ENCODE measurements at places on chromosomes 2 and 18. TPM values are rescaled to one million over a fixed set of nuclear protein-coding genes. Genes with fewer than 3 reads are reported as not detected.

DNA sequence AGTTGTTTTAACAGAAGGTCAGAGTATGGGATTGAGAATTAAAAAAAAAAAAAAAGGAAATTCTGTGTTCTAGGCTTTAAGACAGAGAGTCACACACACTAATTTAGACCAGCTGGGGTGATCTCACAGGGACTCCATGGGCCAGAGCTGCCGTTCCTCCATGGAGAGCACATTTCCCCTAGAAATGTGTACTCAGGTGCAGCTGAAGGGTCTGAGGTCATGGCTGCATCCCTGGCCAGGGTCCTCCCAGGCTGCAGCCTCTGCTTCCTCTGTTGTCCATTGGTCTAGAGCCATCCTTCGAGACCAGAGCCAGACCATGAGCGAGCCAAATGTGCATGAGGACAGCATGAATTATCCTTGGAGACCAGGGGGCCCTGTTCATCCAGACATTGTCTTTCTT lies 190.1 kb upstream of the TNP1 start:
- no peak overlapping the region for H3K4me3 ChIP-seq
- no peak overlapping the region for H3K27ac ChIP-seq
- no peaks in the 10 kb centered on the region for H3K27me3 ChIP-seq
- DNase-seq, result no peak
- H3K4me1 ChIP-seq, result peaks cover 4% of the 10 kb centered on the region

GRCh38 chr2:203002054-203002821 lies 12.4 kb upstream of the NBEAL1 start:
- H3K36me3 ChIP-seq, result no peaks in the 10 kb centered on the region
- no peak overlapping the region for H3K27ac ChIP-seq
- no peaks in the 10 kb centered on the region for H3K27me3 ChIP-seq

- H3K36me3 ChIP-seq, result no peaks in the 10 kb centered on the region
- DNase-seq, result no peak
- no peak overlapping the region for H3K4me3 ChIP-seq
These were observed 346.3 kb downstream of the LRATD1 start for GRCh38 chr2:14978845-14979244.

DNA sequence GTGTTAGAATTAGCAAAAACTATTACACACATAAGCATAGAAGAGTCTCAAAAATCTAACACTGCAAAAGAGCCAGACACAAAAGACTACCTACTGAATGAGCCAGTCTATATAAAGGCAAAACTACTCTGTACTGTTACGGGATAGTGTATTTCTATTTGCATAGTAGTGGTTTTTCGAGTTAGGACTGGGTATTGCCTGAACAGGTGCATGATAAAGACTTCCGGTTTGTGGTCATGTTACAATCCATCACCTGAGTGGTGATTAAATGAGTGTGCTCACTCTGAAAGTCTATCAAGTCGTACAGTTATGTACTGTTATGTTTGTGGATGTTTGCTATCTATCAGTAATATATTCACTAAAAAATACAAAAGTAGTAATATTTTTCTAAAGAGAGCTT lies 523.3 kb upstream of the SYT4 start:
- DNase-seq, result no peak
- H3K4me3 ChIP-seq, result no peak overlapping the region
- H3K27me3 ChIP-seq, result no peaks in the 10 kb centered on the region
- H3K36me3 ChIP-seq, result no peaks in the 10 kb centered on the region
- H3K27ac ChIP-seq, result no peak overlapping the region
- H3K4me1 ChIP-seq, result no peaks in the 10 kb centered on the region

GRCh38 chr2:29068513-29068912 lies 5.8 kb downstream of the PCARE start:
- no peaks in the 10 kb centered on the region for H3K4me1 ChIP-seq
- no peaks in the 10 kb centered on the region for H3K36me3 ChIP-seq
- no peak overlapping the region for H3K4me3 ChIP-seq

- no peaks in the 10 kb centered on the region for H3K4me1 ChIP-seq
- no peaks in the 10 kb centered on the region for H3K36me3 ChIP-seq
- H3K27me3 ChIP-seq, result no peaks in the 10 kb centered on the region
- no peak for DNase-seq
- H3K27ac ChIP-seq, result no peak overlapping the region
These were observed 191.4 kb upstream of the OSR1 start for GRCh38 chr2:19549821-19550220.

GRCh38 chr2:238092486-238093035 lies 7.6 kb upstream of the ESPNL start:
- no peak overlapping the region for H3K4me3 ChIP-seq
- H3K27me3 ChIP-seq, result no peaks in the 10 kb centered on the region
- H3K27ac ChIP-seq, result no peak overlapping the region
- DNase-seq, result no peak
- H3K36me3 ChIP-seq, result no peaks in the 10 kb centered on the region

GRCh38 chr2:176272870-176273459 lies 3.7 kb downstream of the MTX2 start:
- H3K27me3 ChIP-seq, result no peaks in the 10 kb centered on the region
- no peak overlapping the region for H3K27ac ChIP-seq
- H3K4me3 ChIP-seq, result no peak overlapping the region
- no peak for DNase-seq

DNA sequence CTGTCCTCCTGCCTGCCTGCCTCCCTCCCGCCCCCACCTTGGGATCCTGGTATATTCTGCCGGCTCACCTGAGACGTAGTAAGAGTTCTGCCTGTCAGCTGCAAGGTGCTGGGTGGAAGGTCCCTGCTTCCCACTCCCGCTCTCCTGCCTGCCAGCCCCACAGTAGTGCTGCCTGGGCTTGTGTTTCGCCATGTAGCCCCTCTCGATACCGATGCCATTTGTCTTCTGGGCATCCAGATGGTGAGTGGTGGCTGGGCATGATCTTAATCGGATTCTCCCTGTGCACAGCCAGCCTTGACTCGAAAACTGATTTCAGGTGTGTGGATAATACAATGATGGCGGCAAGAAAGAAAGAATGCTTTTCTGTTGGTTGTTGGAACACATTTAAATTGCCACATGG lies 184.9 kb downstream of the AGAP1 start:
- DNase-seq, result no peak
- no peaks in the 10 kb centered on the region for H3K27me3 ChIP-seq
- H3K4me3 ChIP-seq, result no peak overlapping the region
- peaks cover 5% of the 10 kb centered on the region for H3K4me1 ChIP-seq

- no peak overlapping the region for H3K4me3 ChIP-seq
- H3K27me3 ChIP-seq, result no peaks in the 10 kb centered on the region
- H3K36me3 ChIP-seq, result no peaks in the 10 kb centered on the region
- no peak for DNase-seq
- no peaks in the 10 kb centered on the region for H3K4me1 ChIP-seq
- H3K27ac ChIP-seq, result no peak overlapping the region
These were observed 190.5 kb upstream of the SKOR2 start for GRCh38 chr18:47441914-47442313.

- peaks cover 11% of the 10 kb centered on the region for H3K4me1 ChIP-seq
- no peak overlapping the region for H3K4me3 ChIP-seq
- H3K36me3 ChIP-seq, result peaks cover 2% of the 10 kb centered on the region
- H3K27ac ChIP-seq, result no peak overlapping the region
These were observed 63.7 kb downstream of the RNF152 start for GRCh38 chr18:61829108-61829507.

GRCh38 chr2:210795506-210795905 lies 239.1 kb downstream of the CPS1 start:
- H3K4me1 ChIP-seq, result no peaks in the 10 kb centered on the region
- DNase-seq, result no peak
- no peak overlapping the region for H3K4me3 ChIP-seq

DNA sequence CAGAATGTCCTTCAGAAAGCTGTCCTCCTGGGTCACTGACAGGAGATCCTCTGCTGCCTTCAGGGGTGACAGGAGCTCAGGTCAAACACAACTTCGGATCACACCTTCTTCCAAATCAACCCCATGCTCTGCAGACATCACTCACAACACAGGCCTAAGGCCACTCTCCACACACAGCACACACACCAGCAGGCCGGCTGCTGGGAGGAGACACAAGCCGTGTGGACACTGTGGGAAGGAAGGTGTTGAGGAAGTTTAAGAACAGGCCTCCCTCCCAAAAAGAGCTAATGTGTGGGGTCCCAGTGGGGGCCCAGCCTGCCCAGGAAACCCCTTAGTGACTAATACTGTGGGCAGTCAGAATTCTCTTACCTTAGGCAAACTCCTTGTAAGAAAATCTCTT lies 290.3 kb upstream of the ID2 start:
- H3K4me1 ChIP-seq, result peaks cover 5% of the 10 kb centered on the region
- no peaks in the 10 kb centered on the region for H3K27me3 ChIP-seq
- no peak overlapping the region for H3K4me3 ChIP-seq
- no peak overlapping the region for H3K27ac ChIP-seq
- no peak for DNase-seq
- no peaks in the 10 kb centered on the region for H3K36me3 ChIP-seq

DNA sequence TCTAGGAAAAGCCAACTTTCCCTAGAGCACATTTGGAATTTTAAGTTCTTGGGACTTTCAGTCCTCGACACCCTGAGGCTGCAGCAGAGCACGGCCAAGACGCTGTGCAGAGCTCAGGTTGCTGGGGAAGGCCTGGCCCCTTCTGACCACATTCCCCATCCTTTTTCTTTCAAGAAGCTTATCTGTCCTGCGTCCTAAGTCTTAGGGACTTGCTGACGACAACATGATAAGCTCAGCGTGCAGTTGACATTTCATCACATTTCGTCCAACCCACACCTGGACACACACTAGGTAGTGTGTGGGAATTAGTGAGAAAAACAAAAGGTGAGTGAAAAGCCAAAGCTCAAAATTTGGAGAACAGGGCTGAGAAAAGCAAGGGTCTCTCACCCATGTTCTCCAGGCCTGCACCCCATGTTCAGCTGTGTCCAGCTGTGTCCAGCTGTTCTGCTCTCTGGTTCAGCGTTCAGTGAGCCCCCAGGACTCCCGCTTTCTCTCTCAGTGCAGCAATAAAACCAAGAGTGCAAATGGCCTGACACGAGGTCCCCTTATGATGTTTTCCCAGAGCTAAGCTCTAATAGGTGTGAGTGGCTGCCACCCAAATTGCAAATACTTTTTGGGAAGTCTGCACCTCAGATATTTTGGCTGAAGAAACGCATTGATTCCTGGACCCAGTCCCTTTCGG lies 101.9 kb downstream of the RGPD3 start:
- no peaks in the 10 kb centered on the region for H3K27me3 ChIP-seq
- no peaks in the 10 kb centered on the region for H3K36me3 ChIP-seq
- no peak overlapping the region for H3K27ac ChIP-seq
- DNase-seq, result no peak

DNA sequence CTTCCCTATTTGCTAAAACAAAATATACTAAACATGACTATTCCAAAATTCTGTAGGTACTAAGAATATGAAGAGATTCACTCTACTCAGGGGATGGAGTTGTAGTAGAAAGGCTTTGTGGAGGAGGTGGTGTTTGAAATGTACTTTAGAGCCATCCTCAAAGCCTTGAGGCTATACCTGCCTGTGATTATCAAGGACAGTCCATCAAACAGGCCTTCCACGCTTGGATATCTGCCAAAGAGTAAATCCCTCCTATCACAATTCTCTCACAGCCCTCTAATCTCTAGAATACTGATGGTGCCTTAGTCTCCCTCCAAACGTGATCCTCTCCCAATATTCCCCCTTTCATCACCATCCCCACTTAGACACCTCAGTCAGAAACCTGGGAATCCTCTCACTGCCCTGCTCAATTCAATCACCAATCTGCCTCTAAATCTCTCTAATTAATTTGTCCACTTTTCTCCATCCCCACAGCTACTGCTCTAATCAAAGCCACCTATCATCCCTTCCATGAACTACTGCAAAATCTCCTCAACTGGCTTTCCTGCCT lies 13.1 kb downstream of the SOS1 start:
- peaks cover 3% of the 10 kb centered on the region for H3K4me1 ChIP-seq
- peaks cover 3% of the 10 kb centered on the region for H3K36me3 ChIP-seq
- H3K27me3 ChIP-seq, result no peaks in the 10 kb centered on the region
- H3K27ac ChIP-seq, result no peak overlapping the region

- H3K4me1 ChIP-seq, result no peaks in the 10 kb centered on the region
- no peaks in the 10 kb centered on the region for H3K27me3 ChIP-seq
- no peak for DNase-seq
- no peak overlapping the region for H3K27ac ChIP-seq
- H3K4me3 ChIP-seq, result no peak overlapping the region
- H3K36me3 ChIP-seq, result no peaks in the 10 kb centered on the region
These were observed 380.1 kb downstream of the SOX11 start for GRCh38 chr2:6072276-6072675.

DNA sequence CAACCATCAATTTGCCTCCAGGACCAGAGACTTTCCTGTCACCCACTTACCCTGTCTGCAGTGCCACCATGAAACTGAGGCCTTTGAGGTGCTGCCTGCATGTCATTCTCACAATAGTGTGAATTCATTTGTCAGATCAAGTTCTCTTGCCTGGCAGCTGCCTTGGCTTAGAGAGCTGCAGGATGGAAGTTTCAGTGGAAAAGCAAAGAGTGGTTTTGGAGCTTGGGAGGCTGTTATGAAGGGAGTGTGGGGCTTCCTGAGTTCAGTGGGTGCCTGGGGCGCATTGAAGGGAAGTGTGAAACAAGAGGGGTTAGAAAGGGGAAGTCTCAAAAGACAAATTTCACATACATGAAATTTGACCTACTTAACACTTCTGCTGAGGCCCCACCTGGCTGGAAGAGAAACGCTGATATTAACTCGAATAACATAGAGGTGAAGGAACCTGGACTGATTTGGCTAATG lies 7.9 kb upstream of the LBH start:
- DNase-seq, result no peak
- H3K27me3 ChIP-seq, result no peaks in the 10 kb centered on the region

DNA sequence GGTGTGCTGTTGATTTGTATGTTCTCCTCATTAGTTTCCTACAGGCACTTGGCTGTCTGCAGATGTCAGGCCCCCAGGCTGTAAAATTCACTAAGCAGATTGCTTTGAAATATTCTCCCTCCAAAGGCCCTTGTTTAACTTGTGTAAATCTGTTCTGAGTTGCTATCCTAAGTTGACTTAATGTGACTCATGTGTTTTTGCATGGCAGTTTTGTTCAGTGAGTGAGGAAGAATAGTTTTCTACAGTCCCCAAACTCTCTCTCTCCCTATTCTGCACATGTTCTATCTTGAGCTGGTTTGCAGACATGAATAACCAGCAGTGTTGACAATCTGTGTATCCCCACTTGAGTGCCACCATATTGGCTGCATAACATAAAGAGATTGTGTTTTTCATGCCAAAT lies 1005.4 kb upstream of the DDX18 start:
- H3K27ac ChIP-seq, result no peak overlapping the region
- no peak overlapping the region for H3K4me3 ChIP-seq
- H3K4me1 ChIP-seq, result no peaks in the 10 kb centered on the region
- H3K36me3 ChIP-seq, result no peaks in the 10 kb centered on the region
- DNase-seq, result no peak
- no peaks in the 10 kb centered on the region for H3K27me3 ChIP-seq

CD8B gene
- total RNA-seq, result 0.17 TPM

TRIB2 gene
- 27.8 TPM for total RNA-seq

SPC25 gene
- total RNA-seq, result not detected

IGFBP2 gene
- total RNA-seq, result 242 TPM

WNT6 gene
- not detected for total RNA-seq

IHH gene
- 0.75 TPM for total RNA-seq

MC2R gene
- not detected for total RNA-seq

EFEMP1 gene
- total RNA-seq, result 0.65 TPM

PKDCC gene
- 76.0 TPM for total RNA-seq

ASXL3 gene
- 1.3 TPM for total RNA-seq

FSHR gene
- total RNA-seq, result not detected

ASB18 gene
- total RNA-seq, result not detected

CD28 gene
- 0.50 TPM for total RNA-seq

All from liver (tissue), 10 donors.